KG1 (cell line): ENCODE measurements at places on chromosomes 16 and 17.

- no peak for DNase-seq
These were observed 1.2 kb downstream of the ARHGAP44 start for GRCh38 chr17:12790249-12791106.

GRCh38 chr16:57009643-57010170 lies 20.4 kb downstream of the NLRC5 start:
- no peak for DNase-seq

DNA sequence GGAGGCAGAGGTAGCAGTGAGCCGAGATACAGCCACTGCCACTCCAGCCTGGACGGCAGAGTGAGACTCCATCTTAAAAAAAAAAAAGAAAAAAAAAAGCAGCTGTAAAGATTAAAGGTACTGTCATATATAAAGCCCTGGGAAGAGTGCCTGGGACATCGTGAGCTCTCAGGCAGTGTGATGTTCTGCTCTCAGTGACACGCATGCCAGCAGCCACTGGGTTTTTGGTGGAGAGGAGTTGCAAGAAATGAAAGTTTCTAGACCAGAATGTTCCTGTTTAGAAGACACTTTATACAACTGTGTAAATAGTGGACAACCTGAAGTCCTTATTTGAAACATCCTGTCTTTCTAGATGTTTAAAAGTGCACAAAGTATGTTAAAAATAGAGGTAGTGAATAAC lies 213.2 kb downstream of the IRF8 start:
- no peak for DNase-seq

DNA sequence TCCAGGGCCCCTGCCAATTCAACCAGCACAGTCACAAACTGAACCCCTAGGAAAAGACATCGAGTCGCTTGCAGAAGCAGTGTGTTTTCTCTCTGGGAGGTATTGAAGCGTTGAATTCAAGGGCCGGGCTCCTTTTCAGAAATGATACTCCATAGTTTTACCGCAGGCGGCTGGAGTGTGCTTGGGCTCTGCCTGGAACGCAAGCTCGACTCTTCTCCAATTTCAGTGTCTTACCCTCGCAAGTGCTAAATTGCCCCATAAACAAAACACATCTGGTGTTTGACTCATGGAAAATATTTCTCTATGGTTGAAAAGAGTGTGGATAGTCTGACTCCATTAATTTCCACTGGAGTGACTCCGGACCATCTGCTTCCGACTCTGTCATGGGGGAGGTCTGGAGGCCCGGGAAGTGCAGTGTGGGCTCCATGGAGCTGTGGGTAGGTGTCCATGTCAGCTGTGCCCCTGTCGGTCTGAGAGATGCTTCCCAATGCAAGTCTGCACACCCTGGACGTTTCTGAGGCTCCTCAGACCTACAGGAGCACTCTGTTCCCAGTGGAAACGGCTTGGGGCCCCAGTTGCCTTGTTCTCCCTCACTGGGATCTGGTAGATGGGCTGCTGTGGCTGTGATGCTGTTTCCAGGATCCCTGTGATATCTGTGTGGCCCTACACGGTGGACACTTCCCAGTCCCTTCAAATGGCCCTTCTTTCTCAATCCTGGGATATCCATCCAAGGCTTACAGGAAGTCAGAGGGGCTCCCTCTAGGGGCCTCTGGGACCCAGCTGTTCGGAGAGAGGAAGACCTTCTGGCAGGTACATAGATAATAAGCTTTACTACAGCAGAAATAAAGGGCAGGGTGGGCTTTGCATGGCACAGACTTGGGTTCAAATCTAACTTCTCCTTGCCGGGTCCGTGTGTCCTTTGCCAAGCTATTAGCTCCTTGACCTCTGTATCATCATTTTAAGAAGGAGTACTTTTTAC lies 119.8 kb upstream of the CDH13 start:
- no peak for DNase-seq

DNA sequence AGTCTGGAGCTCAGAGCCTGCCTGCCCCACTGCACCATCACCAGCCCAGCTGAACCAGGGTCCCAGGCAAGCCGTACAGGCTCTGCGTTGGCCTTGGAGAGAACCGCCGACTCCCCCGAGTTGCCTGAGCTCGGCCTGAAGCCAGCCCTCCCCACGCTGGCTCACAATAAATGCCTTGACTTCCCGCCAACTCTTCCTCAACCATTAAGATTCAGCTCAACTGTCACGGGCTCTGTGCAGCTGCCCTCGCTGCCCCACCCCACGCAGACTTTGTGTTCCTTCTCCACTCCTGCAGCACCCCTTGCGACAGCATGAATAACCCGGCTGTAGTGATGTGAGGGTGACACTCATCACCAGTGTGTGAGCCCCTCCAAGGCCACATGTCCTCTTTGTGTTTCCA lies 4.8 kb upstream of the QPRT start:
- no peak for DNase-seq

DNA sequence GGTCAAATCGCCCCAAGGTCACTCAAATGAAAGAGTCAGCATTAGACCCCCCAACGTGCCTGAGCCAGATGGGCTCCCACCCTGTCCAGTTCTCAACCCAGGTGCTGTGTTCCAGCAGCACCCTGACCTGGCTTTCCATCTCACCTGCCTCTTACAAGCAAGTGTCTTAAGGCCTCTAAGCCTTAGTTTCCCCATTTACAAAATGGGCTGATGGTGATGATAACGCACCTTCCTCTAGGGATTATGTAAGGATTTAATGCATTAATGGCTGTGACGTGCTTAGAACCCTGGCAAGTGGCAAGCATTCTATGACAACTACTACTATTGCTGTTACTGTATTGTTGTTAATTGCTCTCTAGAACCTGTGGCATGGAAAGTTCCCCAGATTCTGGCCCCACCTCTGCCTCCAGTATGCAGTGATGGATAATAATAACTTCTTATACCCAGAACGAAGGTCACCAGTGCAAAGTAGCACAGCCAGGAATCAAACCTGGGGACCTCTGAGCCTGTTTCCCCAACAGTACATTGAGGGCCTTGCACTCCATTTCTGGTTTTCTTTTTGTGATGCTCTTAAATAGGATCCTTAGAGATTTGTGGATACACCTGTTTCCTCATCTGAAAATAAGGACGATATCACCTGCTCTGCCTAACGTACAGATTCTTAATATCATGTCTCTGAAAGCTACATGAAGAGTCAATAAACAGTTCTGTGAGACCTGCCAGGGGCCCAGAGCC lies 3.3 kb upstream of the SLC25A39 start:
- no peak for DNase-seq

DNA sequence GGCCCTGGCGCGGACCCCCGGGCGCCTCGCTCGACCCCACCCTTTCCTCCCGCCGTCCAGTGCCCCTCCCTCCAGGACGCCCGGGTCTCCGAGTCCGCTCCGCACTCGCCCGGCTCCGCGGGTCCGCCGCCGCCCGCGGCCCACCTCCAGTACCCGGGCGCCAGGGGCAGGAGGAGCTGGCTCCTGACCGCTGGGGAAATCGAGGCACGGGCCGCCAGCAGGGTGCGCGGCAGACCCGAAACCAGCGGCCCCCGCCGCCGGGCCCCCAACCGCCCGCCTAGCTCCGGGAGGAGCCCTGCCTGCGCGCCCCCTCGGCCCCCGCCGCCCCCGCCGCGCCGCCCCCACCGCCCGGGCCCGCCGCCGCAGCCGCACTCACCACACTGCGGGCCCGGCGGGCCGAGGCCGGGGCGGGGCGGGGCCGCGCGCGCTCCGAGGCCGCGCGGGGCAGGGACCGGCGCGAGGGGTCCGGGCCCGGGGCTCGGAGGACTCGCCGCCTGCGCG lies 333 bp downstream of the MAFG start:
- no peak for DNase-seq

GRCh38 chr17:74008196-74008595 lies 195.3 kb upstream of the RPL38 start:
- no peak for DNase-seq

GRCh38 chr16:30077656-30078055 lies 1.9 kb downstream of the PPP4C start:
- DNase-seq = no peak

- peak; percentile 41 for DNase-seq
These were observed 260.2 kb downstream of the ZFHX3 start for GRCh38 chr16:72787514-72788268.

DNA sequence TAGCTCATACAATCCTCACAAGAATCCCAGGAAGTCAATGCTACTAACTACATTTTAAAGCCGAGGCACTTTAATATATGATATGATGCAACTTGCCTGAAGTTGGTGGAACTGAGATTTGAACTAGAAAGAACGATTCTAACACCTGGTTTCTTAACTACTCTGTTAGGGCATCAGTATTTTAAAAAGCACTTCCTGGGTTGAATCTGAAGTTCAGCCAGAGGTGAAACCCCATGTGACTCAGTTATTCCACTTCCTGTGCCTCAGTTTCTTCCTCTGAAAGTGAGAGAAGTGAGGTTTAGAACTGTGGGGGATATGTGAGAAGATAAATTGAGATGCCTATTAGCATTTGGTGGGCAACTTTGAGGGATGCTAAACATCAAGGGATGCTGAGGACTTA lies 129.4 kb upstream of the ANKFN1 start:
- no peak for DNase-seq

DNA sequence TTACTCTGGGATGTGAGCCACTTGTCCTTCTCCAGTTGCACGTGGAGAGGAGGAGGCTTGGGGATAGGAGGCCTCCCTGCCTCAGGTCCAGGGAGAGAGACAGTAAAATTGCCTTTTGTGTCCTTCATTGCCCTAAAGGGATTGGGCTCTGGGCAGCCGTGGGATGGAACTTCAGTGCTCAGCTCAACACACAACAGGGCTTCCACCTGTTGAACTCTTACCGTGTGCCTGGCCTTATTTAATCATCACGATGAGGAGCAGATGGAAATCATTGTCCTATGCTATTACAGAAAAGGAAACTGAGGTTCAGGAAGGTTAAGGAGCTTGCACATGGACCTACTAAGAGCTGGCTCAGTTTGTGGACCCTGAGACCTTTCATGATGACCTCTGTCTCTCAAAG lies 92.4 kb upstream of the CDC42EP4 start:
- DNase-seq = no peak

DNA sequence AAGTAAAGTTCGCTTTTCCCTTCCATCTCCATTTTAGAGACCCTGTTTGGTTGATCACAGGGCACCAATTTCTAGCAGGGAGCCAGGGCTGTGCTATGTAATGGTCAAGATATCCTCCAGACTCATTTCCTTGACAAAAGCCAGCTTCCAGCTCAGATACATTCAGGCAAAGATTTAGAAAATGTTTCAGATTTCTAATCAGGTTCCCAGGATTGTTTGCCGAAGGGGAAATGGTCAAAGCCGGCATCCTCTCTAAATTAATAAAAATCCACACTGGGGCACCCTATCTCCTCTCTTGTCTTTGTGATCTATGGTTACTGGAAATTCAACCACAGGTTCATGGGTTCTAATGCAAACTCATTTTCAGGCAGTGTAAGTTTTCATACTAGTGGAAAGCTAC lies 686.8 kb upstream of the KIF2B start:
- no peak for DNase-seq

GRCh38 chr16:14389359-14389758 lies 240.7 kb downstream of the PARN start:
- no peak for DNase-seq

DNA sequence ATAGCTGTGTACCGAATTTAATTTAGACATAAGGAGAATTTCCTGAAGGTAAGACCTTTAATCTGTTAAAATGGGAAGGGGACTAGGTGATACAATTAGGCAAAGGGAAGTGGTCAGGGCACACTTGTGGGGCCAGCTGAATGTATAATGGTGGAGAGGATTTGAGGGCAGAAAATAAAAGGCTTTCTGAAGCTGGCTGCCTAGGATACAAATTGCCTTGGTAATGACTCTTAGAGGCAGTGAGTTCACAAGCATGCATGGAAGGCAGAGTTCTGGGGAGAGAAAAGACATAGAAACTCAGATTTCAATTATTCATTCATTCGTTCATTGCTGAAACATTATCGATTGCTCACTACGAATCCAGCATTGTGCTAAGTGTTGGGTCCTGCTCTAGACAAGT lies 12.4 kb upstream of the NFAT5 start:
- no peak for DNase-seq

GRCh38 chr16:86011532-86011931 lies 112.6 kb downstream of the IRF8 start:
- DNase-seq = no peak

DNA sequence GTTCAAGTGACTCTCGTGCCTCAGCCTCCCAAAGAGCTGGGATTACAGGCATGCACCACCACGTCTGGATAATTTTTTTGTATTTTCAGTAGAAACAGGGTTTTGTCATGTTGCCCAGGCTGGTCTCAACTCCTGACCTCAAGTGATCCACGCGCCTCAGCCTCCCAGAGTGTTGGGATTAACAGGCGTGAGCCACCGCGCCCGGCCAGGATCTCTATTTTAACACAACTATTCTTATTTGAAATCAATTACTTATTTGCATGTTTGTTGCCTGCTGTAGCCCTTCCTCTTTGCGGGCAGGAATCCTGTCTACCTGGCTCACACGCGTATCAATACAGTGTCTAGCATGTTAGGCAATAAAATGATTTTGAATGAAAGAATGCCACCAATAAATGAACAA lies 818 bp upstream of the CNEP1R1 start:
- DNase-seq = no peak

GRCh38 chr16:26747760-26748159 lies 319.0 kb upstream of the C16orf82 start:
- no peak for DNase-seq

DNA sequence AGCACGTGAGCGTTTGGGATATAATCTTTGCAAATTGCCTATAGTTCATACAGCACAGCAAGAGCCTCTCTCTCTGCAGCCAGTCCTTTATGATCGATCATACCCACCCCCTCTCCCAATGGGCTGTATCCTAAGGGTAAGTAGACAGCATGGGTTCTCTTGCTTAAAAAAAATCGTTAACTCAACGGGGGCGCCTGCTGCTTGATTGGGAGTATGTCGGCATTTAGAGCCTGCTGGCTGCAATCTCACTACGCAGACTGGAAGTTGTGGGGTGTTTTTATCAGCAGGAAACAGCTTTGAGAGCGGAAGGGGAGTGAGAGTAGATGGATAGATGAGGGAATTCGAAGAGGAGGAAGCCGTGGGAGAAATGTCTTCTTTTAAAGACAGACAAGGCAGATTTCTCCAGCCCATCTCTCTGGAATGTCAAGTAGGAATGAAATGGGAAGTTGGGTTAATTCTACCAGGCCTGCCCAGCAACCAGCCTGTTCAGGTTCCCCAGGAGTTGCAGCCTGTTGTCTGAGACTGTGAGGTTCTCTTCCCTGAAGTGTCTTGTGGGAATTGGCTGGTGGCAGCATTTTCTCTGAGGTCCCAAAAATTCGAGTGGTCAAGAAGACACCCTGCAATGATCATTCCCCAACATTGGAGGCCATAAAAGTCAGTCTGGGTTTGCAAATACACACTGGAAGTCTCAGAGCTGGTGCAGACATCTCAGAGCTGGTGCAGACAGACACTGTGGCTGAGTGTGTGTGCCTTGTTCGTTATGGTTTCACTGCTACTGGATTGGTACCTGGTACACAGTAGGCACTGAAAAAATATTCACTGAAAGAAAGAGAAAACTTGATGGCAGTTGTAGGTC lies 65.6 kb downstream of the PRKCB start:
- DNase-seq = peak; percentile 71

- no peak for DNase-seq
These were observed 343.0 kb upstream of the DYNLRB2 start for GRCh38 chr16:80197741-80198201.

GRCh38 chr17:19341641-19342610 lies 20.6 kb downstream of the B9D1 start:
- no peak for DNase-seq

GRCh38 chr17:77502626-77503292 lies 362.0 kb downstream of the SEC14L1 start:
- no peak for DNase-seq

- DNase-seq = no peak
These were observed 33.5 kb upstream of the DOC2B start for GRCh38 chr17:214881-215331.
